Bone marrow (tissue), 2 donors: ENCODE measurements at places on chromosomes 6 and 20.
A peak's percentile ranks its signal among the peaks of the same experiment; 100 is the strongest.

DNA sequence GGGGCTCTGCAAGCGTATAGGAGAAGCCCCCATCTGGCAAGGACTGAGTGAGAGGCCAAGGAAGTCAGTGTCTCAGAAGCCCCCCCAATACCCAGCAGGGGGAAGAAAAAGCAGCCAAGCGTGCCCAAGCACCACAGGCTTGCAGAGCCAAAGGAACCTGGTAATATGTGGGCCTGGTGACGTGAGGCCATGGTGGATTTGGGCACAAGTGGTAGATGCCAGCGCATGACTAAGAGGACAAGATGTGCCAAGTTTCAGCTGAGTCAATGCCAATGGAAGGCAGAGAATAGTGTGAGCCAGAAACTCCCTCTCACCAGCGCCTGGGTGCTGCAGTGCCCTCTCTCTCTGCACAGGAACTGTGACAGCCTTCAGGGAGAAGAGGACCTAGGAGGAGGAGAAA is 110.0 kb downstream of the QRSL1 start:
- no peak for DNase-seq

DNA sequence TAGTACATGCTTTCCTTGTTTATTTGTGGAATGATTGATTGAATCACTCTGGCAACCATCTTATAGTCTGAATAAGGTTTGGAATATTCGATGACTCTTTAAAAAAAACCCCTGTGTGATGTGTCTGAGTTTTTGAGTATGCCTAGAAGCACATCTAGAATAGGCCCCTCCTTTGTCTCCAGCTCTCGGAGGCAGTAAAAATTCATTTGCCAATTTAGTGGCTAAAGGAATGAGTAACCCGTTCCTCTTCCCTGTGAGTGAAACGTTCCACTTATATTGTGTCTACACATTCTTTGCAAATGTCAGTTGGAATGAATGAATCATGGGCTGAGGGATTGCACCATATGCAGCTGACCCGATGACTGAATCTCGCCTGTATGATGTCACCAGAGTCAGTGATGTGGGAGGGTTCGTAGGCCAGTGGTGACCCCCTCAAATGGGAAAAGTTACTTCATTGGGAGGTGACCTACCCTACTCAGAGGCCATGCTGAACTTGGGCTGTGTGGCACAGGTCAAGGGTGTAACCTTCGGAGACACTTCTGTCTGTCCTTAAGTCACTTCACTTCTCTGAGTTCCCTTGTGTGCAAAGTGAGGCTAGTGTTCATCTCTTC is 21.6 kb downstream of the MOCS3 start:
- DNase-seq, result peak; percentile 29

DNA sequence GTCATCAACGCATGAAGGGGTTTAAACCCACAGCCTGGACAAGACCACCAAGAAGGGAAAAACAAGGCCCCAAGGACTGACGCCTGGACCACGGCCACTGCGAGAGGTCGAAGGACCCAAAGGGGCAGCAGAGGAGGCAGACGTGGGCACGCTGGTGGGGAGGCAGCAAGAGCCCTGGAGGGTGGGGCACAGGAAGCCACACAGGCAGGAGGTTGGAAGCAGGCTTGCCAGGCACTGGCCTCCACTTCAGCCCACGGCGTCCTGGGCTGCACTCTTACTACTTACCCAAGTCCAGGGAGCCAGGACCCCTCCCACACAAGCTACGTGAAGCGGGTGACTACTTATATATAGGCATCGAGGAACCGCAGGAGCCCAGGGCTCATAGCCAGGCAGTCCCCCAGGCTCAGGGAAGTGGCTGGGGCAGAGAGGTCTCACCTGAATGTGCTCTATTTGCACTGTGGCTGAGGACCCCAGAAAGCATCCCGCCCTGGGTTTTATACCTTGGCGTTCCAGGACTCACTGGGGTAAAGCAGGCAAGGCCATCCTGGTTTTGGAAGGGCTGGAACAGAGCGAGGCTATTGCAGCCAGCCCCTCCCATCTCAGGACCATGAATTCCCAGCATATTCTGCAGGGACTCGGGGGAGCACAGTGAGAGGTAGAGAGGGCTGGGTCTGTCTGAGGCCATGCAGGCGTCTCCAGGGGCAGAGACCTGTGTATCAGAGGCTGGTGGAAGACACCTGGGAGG is 113.8 kb upstream of the AFDN start:
- DNase-seq, result no peak

DNA sequence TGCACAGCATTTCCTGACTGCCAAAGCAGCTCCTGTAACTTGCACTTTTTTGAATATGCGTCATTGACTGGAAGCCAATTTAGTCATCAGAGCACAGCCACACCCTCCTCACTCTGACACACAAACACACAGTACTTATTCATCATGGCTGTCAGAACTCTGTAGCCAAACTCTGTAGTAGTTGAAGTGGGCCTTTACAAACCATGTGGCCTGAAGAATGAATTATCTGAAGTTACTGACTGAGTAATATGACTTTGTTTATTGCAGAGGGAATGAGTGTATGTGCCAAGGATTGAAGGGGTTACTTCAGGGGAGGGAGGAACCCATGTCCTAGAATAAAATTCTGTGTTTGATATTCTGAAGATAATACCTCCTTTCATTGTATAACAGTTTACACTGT is 102.7 kb downstream of the FIG4 start:
- DNase-seq, result no peak

- DNase-seq, result peak; percentile 7
Observed at GRCh38 chr6:131694832-131695426, 6.3 kb downstream of the OR2A4 start.

DNA sequence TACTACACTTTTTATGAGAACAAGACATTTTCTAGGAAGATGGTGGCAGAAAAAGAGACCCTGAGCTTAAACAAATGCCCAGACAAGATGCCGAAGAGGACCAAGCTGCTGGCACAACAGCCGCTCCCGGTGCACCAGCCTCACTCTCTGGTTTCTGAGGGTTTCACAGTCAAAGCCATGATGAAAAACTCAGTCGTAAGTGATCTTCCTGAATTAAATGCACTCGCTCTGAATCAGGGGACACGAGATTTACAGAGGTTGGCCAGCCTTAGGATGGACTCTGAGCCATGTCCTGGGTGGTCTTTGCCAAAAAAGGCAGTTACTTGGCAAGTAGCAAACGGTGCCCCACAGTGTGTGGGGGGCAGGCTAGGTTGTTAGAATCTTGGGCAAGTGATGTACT is 423 bp downstream of the PACRG start:
- no peak for DNase-seq

GRCh38 chr6:11953641-11954040 is 58.5 kb upstream of the HIVEP1 start:
- no peak for DNase-seq

DNA sequence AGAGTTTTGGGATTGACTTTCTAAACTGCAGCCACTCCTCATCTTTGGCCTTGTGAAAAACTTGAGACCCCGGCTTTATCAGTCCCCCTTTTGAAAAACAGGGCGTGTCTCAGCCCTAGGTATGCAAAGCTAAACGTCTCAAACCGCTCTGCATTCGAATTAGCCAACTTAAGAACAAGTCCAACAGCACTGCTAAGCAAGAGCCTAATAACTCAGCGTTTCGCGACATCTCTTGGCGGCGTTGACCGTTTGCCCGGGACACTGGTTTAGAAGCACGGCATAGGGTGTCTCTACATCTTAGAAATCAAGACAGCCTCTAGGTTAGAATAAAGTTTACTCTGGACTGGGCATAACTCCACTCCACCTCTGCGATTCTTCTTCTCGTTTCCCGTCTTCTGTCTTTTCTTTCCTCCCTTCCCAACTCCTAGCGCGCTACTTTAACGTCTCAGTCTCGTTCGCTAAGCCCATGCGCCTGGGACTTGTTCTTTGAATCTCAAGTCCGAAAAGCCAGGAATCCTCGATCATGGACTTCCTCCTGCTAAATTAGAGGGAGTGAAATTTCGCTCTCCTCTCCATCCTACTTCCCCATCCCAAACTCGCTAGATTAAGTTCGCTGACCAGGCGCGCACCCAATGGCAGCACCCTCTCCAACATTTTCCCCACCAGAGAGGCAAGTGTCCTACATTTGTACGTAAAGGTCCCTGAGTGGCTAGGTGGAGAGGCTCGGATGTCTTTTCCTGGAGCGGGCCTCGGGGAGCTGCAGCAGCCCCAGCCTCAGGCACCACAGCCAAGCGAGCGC is 10.5 kb upstream of the TFAP2A start:
- no peak for DNase-seq
